ENCODE measurements at places on chromosomes 5 and 9. TPM values are rescaled to one million over a fixed set of nuclear protein-coding genes. Genes with fewer than 3 reads are reported as not detected.

HTR4 gene
- 0.16 TPM for polyA plus RNA-seq

TMEM215 gene
- not detected for polyA plus RNA-seq

- no peak for DNase-seq
These were observed 4.9 kb upstream of the AIF1L start for GRCh38 chr9:131091352-131091992.

GRCh38 chr5:131786036-131786435 is 10.8 kb downstream of the FNIP1 start:
- DNase-seq: no peak

Data from heart right ventricle (tissue), 16 donors.